NAMALWA (cell line): ENCODE measurements at places on chromosomes 16 and 17.
A peak's percentile ranks its signal among the peaks of the same experiment; 100 is the strongest.

GRCh38 chr16:68447653-68448359, 502 bp downstream of the SMPD3 start:
- no peak for DNase-seq

DNA sequence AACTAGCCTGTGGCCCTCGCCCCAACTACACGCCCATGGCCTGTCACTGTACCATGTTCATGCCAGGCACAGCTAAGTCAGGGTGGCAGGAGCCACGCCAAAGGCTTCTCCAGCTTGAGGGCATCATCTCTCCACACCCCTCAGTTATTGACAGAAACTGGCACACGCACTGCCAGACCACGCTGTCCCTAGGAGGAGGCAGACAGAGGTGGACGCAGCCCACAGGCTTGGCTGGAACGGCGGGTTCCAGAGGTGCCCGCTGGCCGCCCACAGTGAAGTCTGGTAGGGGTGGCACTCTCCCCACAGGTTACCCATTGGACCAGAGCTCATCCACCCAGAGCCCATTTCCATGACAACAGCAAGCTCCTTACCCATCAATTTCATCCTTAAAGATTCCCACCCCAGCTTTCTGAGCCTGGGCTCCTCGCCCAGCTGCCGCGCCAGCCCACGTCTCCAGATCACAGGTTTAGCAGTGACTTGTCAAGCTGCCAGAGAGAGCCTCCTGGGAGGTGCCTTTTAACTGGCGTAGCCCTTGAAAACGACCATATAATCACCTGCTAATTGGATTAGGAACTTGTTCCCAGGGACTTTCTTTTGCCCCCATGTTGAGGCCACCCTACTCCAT, 27.9 kb downstream of the RPRML start:
- no peak for DNase-seq

GRCh38 chr16:990516-991291, 9.1 kb downstream of the SOX8 start:
- DNase-seq = no peak

DNA sequence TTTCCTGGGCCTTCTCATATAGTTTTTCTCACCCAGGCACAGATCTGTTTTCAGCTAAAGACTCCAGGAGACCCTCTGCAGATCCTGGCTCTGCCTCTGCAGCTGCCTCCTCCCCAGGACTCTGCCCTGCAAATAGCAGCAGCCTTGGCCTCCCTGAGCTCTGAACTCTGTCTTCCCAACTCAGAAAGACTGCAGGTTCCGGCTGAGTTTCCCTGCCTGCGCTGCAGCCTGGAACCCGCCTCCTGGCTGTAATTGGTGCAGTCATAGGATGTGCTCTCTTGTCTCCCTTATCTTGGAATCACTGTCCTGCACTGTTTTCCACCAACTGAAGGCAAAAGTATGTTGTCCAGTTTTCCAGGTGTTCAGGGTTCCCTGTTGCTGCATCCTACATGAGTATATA, 14.3 kb upstream of the DNASE1 start:
- DNase-seq = no peak

- no peak for DNase-seq
These were observed 10.9 kb upstream of the FAM171A2 start for GRCh38 chr17:44374306-44375195.

- no peak for DNase-seq
These were observed 9.1 kb upstream of the ANKFN1 start for GRCh38 chr17:56144223-56144622.

GRCh38 chr16:71734511-71734910, 10.0 kb upstream of the PHLPP2 start:
- DNase-seq = no peak

DNA sequence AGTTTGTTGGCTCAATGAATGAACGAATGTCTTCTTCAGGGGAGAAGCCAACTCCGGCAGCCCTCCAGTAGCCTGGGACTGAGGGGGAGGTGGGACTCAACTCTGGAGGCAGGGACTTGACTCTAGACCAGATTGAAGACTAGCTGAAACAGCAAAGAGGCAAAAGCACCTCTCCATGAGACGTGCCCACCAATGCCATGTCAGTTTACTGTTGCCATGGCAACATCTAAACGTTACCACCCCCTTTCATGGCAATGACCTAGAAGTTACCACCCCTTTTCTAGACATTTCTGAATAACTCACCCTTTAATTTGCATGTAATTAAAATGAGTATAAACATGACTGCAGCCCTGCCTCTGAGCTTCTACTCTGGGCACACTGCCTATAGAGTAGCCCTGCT, 91.8 kb downstream of the ASIC2 start:
- peak; percentile 41 for DNase-seq

- DNase-seq = no peak
These were observed 4.1 kb upstream of the TVP23A start for GRCh38 chr16:10822702-10823101.

DNA sequence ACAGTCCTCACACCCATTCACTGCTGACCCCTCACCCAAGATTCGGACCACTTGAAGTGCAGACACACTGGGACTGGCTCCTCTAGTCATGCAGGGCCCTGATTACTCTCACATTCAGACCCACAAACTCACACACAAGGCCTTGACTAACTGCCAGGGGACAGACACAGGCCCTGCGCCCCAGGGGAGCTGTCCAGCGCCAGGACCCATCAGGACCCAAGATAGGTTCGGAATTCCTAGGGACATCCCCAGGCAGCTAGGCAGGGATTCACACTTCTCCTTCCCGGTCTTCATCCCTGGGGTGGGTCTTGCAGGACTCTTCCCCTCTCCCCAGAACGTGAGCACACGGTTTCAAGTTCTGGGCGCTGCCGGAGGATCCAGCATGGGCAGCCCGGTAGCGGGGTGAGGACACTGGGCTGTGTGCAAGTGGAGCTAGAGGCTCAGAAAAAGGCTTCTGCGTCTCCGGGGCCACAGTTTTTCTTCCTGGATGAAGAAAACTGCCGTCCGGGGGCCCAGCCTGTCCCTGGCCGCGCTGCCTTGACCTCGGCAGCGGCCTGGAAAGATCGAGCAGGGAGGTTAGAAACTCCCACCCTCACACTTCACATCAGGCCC, 1.6 kb downstream of the SEZ6 start:
- DNase-seq = no peak

- DNase-seq = no peak
These were observed 92.7 kb downstream of the ABCC1 start for GRCh38 chr16:16042076-16042475.

DNA sequence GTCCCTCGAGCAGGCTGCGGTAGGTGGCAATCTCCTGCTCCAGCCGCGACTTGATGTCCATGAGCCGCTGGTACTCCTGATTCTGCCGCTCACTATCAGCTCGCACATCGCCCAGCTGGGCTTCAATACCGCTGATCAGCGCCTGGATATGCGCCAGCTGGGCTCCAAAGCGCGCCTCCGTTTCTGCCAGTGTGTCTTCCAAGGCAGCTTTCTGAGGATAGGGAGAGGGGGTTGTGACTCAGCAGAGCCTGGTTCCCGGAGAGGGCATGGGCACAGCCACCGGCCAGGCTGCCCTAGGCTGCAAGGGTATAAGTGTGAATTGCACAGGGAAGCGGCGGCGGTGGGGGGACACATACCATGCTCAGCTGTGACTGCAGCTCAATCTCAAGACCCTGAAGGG, 4.3 kb downstream of the KRT19 start:
- no peak for DNase-seq

DNA sequence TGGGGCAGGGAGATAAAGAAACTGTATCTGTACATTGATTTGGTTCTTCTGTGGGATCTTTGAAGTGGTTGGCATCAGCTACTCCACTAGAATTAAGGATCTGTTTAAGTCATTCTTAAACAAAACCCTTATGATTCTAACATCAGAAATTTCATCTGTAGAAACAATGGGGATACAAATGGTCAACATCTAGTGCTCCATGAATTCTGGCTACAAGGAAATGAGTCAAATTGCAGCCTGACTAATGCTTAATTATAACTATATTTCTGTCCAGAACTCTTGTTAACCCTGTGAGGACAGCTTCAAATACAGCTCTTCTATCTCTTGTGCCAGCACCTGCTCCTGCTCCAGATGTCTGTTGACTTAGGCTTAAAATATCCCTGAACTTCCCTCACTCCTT, 13.9 kb upstream of the GINS3 start:
- no peak for DNase-seq

DNA sequence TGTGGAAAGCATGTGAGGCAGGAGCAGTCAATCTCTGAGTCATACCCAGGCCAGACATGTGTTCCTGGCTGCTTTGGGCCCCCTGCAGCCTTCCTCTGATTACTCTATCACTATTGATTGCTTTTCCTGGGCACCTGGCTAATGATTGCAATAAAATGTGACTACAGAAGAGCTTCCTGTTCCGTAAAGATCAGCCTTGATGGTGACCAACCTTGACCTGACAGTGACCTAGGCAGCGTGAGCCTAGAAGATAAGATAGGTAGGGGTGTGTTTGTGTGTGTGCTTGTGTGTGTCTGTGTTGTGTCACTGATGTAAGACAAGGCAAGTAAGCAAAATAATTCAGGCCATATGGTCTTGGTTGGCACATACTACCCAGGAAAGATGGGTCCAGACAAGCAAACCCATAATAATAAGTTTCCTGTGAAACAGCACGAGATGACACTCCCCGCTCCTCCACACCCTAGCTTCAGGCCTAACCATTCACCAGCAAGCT, 367.7 kb upstream of the CDH11 start:
- DNase-seq = no peak

DNA sequence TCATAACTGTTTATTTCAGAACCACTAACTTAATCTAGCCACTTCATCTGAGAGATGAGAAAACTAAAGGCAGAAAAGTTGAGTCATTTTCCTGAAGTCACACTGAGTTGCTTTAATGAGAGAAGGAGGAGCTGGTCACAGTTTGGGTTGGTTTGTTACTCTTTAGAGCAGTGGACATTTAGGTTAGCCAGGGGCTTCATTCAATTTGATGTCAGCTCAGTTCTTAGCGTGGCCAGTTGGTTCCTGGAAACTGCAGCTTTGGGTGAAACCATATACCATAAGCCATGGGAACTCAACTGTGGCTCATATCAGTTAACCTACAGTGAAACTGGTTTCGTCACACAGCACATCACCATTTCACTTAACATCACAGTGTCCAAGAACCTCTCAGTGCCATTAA, 59.2 kb upstream of the ADORA2B start:
- DNase-seq = no peak

GRCh38 chr16:61892531-61892930, 143.7 kb downstream of the CDH8 start:
- DNase-seq = no peak

DNA sequence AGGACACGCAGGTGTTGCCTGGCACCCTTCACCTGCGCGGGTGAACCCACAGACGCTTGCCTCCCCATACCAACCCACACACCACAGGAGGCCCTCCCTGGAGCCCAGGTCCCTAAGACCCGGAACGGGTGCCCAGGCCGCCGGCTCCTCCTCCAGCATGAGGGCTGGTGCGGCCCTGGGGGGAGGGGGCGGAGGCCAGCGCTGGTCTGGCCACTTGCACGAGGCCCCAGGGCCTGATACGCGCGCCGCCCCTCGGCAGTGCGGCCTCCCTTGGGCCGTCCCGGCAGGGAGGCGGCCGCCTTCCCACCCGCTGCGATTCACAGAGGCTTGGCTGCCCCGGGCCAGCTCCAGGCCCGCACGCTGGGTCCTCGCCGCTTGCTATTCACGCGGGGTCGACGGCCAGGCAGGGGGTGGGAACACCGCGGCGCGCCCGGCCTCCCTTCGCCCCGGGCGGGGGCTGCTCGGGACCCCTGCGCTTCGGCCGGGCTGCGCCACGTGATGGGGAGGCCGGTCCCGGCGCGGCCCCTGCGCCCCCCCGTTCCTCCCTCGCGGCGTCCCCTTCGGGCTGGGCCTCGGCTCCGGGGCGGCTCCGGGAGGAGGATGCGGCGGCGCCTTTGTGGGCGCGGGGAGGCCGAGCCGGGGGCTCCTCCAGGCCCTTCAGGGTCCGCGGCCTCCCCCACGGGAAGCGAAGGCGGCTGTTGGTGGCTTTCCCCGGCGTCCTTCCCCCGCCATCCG, 685 bp downstream of the FASN start:
- no peak for DNase-seq

- DNase-seq = no peak
These were observed 111.1 kb downstream of the VAT1L start for GRCh38 chr16:77899416-77899815.

- DNase-seq = no peak
These were observed 12.0 kb downstream of the VAC14 start for GRCh38 chr16:70788668-70789594.

DNA sequence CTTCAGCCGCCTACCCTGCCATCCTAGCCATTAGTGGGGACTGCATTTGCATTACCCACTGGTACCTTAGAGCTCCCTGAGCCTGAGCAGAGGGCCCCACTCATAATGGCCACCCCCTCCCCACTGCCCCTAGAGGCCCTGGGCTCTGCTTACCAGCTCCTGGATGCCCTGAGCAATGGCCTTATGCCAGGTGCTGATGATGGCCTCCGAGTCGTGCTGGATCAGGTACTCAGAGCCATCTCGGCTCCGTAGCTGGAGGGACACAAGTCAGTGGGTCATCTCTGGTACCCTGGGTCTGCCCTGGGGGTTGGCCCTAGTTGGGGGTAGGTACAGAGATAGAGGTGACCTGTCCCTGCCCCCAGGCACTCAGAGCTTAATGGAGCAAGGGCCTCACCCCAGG, 34.9 kb downstream of the ARHGAP27 start:
- no peak for DNase-seq

DNA sequence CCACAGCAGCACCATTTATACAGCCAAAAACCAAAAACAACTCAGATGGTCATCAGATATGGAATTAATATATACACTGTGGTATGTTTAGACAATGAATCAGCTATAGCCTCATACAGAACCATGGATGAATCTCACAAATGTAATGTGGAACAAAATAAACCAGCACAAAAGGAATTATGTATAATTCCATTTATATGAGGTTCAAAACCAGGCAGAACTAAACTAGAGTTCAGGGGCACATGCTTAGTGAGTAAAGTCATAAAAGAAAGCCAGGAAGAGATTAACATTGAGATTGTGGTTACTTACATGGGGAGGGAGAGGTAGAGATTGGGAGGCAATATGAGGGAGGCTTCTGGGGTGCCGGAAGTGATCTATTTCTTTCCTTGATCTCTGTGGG, 231.1 kb downstream of the COPRS start:
- no peak for DNase-seq

GRCh38 chr17:61139219-61139618, 260.4 kb upstream of the TBX2 start:
- peak; percentile 83 for DNase-seq

DNA sequence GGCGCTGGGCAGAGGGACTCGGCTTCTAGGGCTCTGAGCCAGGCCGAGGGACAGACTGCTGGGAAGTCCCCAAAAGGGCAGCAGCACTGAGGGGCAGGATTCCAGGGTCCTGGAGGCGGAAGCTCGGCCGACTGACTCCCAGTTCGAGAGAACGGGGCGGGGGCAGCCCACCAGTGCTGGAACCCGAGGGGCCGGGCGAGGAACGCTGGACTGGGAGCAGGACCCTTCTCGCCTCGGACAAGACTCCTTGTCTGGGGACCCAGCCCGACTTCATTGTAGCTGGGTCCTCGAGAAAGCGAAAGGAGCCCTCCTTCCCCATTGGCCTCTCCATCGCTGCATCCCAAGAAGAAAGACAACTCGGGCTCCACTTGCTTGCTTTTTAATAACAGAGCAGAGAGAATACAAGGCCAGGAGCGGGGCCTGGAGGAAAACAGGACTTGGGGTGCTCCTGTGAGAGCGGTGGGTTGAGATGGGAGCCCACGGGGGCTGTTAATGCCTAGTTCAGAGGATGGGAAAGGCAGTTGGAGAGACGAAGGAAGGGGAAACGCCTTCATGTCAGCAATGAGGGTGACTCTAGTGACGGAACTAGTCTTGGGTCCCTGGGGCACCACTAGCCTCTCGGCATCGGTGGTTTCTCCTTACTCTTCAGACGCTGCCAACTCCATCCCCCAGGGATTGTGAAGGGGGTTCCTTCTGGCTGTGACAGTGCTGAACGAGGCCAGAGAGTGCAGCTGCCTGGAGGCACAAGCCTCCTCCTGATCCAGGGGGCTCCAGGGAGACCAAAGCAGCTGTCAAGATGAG, 492 bp upstream of the CAMTA2 start:
- no peak for DNase-seq
